ENCODE measurements at places on chromosomes 7 and 10.

DNA sequence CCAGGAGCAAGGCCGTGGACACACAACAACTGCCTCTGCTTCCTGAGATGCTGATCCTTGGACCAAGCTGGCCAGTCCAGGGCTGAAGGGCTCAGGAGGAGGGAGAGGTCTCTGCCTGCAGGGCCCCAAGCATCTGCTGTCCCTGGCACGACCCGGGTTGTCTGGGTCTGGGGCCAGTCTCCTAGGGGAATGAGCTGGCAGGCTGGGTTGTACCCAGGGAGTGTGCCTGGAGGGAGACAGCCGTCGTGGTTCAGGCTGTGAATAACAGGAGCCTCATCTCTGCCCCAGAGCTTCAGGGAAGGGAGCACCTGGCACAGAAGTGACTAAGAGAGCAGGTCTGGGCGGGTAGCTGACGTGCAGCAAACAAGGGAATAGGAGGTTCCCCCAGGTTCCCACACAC lies 17.9 kb upstream of the SERPINE1 start:
- no peak for DNase-seq

DNA sequence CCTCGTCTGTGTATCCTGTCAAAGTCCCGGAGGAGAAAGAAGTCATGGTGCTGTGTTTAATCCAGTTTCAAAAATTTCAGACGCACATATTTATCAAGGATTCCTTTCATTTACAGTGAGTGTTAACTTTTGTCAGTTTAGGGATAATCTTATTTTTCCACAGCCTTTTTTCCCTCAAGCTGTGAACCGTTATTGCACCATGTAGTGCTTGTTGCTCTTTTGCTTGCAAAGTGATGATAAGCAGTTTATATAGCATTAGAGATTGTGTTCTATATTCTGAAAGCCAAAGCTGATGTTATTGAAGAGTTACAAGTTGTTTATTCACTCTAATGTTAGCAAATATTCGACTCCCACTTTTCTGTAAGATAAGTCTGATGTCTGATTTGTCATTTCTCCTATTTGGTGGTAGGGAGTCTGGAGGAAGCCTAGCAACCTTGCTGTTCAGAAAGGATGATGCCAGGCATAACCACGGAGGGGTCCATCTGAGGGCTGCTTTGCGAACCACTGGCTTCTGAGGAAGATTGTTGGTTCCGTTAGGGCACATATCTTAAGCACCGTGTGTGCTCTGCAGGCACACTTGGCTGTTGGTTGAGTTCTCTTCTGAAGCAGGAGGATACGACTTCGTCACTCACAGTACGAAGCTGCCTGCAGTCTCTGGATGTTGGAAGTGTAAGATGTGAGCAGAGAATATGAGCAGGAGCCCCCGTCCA lies 11.7 kb downstream of the CCNY start:
- DNase-seq: no peak

DNA sequence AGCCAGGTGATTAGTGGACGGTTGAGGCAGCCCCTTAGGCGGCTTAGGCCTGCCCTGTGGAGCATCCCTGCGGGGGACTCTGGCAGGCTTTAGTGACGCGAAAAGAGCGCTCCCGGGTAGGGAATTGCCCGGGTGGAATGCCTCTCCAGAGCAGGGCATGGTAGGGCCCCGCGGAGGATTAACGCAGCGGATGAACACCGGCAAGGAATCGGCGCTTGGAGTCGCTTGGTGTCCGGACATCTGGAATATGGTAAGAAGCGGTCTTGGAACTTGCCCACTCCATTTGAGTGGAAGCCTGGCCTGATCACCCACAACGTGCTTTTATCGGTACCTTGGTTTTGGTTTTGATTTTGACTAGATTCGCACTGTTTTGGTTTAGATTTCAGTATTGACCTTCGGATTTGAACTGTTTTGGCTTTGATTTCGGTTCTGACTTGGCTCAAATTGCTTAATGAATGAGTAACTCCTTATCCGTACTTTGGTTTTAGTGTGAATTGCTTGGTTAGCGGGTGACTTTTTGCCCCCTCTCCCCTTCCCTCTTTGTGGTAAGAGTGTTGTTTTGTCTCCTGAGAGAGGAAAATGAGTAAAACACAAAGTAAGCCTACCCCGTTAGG lies 24.2 kb upstream of the CHST3 start:
- DNase-seq: no peak

DNA sequence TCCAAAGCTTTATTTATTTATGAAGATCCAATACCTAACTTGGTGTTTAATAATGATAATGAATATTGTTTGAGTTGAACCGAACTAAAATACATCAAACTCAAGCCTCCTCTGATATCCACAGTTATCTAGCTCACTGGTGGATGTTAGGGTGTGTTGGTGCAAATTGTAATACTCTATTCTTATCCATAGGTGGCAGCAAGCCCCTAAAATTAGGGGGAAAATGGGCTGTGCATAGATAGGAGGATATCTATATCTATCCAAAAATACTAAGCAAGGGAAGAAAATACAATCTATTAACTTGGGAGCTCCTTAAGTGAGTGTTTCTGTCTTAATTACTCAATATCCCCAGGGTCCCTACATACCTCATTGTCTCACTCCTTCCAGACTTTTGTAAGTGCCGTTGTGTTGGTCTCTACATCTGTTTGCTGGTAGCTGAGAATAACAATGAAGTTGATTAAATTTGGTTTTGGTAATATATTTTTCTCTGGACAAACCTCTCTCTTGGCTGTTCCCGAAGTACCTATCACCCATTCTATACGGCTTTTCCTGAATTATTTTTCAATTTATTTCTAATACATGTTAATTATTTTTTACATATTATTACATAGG lies 55.0 kb upstream of the VWDE start:
- DNase-seq: no peak

DNA sequence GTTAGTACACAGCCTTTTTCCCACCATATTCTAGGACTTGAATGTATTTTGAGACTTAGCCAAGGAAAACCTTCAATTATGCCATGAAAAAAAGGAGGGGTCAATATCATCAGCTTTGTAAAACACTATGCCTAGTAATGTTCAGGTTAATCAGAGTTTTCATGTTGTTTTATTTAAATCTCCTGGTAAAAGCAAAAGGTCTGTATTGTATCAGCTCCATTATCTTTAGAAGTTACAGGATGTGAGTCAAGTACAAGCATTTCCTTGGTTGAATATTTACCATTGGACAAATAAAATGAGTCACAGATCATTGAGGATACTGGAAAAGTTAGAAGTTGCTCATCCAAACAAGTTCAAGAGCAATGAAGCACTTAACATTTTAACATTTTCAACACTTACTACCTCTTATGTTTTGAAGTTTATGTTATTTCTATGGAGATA lies 89.9 kb upstream of the CAPZA2 start:
- DNase-seq: no peak

GRCh38 chr7:16504019-16504418 lies 22.6 kb upstream of the LRRC72 start:
- DNase-seq: no peak

DNA sequence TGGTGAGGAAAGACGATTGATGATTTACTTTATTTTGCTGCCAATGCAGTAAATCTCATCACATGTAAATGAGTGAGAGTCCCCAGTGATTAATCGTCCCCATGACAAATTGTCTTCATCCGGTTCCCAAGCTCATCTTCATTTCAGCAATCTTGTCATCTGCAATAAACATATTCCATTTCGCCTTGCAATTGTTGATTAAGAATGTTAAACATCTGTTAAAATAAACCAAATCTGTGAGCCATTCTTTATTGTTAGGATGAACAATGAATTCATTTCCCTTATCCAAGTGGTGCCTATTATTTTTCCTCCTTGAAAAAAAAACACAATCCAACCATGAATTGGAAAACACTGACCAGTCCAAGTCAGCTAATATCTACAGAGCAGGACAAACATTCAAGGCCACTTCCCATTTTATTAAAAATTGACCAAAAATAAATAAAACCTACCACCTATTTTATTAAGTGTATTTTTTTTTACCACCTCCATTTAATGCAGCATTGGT lies 36.5 kb downstream of the NPS start:
- DNase-seq: no peak

DNA sequence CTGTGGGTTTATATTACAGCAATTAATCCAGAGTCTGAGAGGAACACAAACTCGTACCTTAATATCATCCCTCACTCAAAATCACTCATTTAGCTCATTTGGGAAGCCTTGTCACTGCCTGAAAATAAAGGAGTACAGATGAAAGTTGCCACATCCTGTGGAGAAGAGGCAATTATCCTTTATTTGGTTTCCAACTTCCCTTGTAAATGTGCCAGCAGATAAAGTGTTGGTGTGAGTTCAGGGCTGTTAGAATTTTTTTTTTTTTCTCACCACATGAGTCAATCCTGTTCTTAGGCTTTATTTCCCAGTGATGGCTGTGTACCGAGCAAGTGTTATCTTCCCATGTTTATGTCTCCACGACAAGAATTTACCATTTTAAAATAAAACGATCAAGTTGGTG lies 99.0 kb upstream of the SMIM30 start:
- no peak for DNase-seq

- DNase-seq: no peak
These were observed 61.8 kb downstream of the ADD3 start for GRCh38 chr10:110069502-110069982.

GRCh38 chr7:132782777-132783640 lies 206.7 kb upstream of the PLXNA4 start:
- no peak for DNase-seq

DNA sequence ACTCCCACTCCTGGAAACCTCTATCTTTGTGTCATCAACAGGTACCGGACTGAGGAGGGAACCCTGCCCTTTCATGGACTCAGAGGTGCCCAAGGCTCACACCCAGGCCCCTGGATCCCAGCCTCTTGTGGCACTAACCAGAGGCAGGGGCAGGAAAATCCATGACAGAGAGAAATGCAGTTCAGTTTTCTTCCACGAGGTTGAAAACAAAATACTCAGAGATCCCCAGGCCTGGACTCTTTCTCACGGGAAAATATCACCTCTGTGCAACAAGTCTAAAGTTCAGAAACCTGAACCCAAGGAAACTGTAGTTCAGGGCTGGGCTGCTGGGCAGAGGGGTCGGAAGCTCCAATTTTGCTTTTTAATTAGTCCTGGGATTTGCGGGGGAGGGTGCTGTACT lies 21.4 kb upstream of the OPN4 start:
- DNase-seq: no peak

DNA sequence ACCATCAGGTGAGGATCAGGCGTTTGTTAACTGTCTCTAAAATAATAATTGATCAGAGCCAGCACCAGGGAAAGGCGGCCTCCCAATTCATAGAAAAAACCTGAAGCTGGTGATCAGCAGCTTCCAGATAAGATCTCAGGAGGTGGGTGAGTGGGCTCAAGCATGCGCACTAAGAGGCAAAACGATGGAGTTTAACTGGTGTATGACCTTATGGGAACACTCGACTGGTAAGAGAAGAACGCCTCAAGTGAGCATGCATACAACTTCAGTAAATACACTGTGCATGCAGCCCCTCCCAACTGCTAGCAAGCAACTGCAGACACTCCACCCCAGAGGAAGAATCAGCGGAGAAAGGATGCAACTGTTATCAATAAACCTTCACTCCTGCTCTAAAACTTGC lies 18.1 kb downstream of the RAPGEF5 start:
- no peak for DNase-seq

Data from activated naive CD4-positive, alpha-beta T cell (primary cell).